ENCODE measurements at places on chromosomes 1 and 21.

DNA sequence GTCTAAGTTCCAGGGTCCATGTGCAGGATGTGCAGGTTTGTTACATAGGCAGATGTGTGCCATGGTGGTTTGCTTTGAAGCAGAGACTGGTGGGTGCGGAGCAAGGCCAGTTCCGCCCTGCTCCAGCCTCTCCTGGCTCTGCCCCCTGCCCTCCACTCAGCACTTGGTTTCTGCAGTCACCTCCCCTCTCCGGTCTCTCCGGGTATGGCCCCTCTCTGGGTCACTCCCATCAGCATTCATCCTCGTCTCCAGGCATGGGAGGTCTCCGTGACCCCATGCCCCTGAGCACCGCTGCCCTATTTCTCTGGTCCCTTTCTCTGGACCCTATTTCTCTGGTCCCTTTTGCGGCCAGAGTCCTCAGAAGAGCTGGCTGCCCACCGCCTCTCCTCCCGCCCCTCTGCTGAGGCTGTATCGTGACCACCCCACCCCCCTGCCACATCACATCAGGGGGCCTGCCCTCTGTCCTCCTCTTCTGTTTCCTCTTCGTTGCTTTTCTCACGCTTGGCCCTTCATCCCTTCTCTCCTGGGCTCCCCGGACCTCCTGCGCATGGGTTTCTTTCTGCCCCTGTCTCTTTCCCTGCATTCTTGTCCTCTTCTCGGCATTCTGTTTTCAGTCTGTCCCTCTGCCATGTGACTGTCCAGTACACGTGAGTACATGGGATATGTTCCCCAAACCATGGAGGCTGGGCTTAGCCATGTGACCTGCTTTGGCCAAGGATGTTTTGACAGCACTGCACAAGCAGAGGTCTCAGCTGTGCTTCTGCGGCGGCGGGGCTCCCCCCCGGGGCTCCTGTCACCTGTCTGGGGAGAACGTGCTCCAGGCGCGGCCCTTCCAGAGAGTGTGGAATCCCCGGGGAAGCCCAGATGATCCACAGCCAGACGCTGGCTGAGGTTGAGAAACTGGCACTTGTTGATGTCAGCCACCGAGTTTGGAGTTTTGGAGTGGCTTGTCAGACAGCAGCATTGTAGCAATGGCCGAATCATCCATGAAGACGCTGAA lies 54.4 kb upstream of the C1orf174 start:
- no peak for DNase-seq

DNA sequence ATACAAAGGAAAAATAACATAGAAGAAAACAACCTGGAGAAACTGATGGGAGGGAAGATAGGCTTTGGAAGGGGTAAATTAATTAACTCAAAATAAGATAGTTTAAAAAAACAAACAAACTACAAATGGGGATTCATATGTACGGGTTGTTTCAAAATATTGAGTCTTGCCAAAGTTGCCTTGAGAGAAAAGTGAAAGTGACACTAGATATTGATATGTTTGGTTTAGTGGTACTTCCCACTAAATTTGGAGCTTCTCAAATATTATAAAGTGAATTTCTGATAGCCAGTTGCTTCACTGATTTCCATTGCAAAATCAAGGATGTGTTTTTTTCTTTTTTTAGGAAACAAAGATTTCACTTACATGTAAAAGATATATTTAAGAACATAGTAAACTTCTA lies 149.5 kb upstream of the RUNX1 start:
- DNase-seq: no peak

- no peak for DNase-seq
Measured at GRCh38 chr1:201396861-201397464, 2.2 kb downstream of the LAD1 start.

GRCh38 chr1:221717485-221717853 lies 24.4 kb downstream of the DUSP10 start:
- DNase-seq: no peak

- no peak for DNase-seq
Measured at GRCh38 chr21:28587748-28588147, 404.9 kb downstream of the LTN1 start.

DNA sequence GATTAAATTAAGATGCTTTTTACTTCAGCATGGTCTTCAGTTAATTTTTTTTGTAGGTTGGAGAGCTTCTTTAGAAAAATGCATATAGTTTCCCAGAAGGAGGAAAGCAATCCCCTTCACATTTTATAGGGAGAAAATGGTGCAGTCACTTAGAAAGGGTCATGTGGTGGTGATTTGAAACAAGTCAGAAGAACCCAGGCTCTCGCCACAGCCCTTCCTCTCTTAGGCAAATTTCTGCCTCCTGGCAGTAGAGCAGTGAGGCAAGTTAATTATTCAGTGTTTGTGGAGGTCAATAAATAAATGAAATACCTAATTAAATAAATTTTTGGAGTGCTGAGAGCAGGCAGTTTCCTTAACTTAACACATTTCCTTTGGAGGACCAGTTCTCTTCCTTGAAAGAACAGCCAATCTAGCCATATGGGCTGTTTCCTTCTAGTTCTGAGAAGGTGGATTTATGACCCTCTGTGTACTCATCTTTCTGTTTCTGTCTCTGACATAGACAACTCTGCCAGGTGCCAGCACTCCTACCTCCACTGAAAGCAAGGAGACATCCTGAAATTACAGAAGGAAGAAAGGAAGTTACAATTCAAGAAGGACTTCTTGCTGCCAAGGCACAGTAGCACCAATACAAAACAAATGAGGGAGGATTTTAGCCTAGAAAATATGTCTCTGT lies 19.0 kb upstream of the POGZ start:
- no peak for DNase-seq

DNA sequence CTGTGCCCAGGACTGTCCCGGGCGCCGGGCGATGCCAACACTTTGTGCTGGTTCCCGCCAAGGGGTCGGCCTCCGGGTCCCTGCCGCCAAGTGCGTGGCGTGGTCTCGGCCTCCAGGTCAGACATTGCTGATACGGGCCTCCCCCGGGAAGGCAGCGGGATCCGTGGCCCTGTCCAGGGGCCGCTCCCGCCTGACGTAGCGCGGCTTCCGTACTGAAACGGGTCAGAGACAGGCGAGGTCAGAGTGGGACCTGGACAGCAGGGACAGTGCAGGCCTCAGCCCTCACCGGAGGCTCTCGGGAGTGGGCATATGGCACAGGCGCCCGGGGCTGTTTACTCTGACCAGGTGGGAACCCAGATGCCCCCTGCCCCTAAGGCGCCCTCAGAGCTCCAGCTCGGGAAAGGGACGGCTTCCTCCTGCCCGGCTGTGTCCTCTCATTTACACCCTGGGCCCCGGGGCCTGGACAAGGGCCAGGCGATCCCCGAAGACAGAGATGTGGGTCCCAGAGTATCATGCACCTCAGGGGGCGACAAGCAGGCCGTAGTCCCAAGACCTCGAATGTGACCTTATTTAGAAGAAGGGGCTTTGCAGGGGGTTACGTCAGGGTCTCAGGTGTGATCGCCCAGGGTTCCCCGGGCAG lies 8.8 kb upstream of the RNF223 start:
- DNase-seq: no peak

GRCh38 chr1:160375788-160376524 lies 9.1 kb downstream of the NHLH1 start:
- no peak for DNase-seq

GRCh38 chr1:170261669-170262068 lies 115.9 kb downstream of the NTMT2 start:
- no peak for DNase-seq

GRCh38 chr1:171935664-171936063 lies 94.4 kb downstream of the DNM3 start:
- DNase-seq: no peak

DNA sequence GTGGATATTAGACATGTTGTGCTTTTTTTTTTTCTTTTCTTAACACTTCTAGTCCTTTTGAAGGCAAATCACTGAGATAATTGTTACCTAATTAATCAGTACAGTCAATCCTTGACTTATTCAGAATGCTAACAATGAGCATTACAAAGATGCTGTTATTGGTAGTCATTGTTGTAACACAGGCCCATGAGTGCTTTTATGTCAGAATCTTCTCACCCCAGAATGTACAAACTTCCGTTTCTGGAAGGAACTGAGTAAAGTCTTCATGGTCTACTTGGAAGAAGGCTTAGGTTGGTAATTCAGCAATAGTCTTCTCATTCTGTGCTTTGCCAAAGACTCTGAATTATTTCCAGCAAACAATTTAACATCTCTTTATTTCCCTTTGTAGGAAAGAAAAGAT lies 3.1 kb downstream of the KCNK1 start:
- DNase-seq: no peak

DNA sequence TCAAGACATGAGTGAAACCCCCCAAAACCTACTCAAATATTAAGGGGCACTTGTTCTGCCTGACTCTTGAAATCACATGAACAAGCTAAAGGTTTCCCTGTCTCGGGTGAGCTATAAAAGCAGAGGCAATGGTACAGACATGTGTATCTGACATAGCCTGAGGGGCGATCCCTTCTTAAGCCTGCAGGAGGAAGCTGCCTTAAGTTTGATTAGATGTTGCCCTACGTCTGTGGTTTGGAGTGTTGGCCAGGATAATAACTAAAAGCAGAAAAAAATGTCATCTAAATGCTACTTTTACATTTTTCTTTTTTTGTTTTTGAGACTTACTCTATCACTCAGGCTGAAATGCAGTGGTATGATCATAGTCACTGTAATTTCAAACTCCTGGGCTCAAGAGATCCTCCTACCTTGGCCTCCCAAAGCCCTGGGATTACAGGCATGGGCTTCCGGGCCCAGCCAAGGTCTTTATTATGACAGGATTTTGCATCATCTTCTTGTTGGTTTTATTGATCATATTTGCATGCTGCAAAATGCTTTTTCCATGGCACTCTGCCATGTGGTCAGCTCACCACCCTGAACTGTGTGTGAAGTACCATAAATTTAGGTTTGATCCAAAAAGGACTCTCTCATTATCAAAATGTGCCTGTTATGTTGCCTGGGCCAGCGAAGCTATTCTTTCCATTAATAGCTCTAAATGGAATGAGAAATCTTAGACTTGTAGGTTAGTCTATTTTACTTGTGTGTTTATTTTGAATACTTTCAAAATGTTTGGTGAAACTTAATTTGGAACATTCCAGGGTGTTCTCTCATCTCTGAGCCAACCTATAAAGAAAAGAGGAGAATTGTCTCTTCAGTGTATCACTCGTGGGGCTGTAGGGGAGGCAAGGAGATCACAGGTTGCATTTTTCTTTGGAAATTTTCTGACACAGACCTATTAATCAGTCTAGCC lies 15.0 kb upstream of the HMGN1 start:
- no peak for DNase-seq

GRCh38 chr1:194223596-194223995 lies 1037.2 kb upstream of the B3GALT2 start:
- DNase-seq: no peak

DNA sequence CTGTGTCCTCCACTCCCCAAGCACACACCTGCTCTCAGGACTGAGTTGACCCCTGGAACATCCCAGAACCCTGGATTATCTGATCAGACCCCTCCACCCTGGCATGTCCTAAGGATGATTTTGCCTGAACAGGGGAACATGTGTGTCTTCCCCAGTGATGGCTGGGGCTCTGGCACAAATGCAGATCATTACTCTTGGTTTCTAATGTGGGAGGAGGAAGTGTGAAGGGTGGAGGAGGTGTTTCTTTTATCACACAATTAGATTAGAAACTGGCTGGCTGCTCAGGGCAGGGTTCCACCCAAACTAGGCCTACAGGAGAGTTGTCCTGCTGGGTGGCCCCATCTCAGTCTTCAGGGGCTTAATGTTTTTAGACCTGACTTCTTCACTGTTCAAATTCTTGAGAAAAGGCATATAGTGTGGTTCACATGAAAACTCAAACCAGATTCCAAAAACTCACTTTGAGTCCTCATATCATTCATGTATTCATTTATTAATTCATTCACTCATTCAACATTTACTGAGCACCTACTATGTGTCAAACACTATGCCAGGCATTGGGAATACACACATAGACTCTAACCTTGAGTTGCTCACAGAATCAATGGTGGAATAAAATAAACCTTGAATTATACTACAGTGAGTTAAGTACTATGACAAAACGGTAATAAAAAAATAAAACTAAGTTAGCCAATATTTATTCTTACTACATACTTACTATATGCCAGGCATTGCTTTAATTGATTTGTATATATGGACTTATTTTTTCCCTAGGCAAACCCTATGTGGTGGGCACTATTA lies 221.8 kb upstream of the JUN start:
- DNase-seq: no peak

GRCh38 chr1:193109619-193110018 lies 4.4 kb upstream of the GLRX2 start:
- DNase-seq: no peak

- DNase-seq: no peak
Measured at GRCh38 chr1:178358456-178358855, 138.3 kb downstream of the CLEC20A start.

- no peak for DNase-seq
Measured at GRCh38 chr21:45548711-45549491, 6.7 kb upstream of the SLC19A1 start.

DNA sequence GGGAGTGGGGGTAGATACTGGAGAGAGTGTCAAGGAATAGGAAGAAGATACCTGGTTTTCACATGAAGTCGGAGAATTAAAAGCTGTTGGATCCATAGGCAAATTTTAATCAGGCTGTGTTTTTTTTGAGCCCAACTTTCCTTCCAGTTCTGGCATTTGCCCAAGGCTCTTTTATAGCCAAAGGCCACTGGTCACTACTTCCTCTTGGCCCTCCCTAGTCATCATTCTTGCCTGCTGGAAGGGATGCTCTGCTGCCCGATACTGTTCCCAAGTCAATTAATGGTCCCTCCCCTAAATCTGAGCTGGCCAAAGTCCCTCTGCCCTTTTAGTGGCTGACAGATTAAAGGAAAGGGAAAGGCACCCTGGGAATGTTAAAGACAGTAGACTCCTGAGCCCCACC lies 102.8 kb upstream of the ZNF648 start:
- no peak for DNase-seq

DNA sequence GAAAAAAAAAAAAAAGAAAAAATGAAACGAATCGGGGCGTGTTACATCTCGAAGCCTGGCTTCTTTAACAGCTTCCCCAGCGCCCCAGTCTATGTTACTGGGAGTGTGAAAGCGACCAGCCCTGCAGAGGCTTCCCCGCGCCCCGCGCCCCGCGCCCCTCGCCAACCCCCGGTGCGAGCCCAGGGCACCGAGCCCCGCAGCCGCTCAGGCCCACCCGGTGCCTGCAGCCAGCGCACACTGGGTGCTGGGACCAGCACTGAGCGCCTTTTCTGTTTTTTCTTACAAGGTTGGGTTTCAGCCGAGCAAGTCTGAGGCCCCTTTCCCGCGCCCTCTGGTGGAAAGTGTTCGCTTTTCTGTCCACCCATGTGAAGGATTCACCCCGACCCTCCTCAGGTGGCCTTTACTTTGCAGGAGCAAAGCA lies 42.1 kb upstream of the ZNF496 start:
- DNase-seq: peak; percentile 9

DNA sequence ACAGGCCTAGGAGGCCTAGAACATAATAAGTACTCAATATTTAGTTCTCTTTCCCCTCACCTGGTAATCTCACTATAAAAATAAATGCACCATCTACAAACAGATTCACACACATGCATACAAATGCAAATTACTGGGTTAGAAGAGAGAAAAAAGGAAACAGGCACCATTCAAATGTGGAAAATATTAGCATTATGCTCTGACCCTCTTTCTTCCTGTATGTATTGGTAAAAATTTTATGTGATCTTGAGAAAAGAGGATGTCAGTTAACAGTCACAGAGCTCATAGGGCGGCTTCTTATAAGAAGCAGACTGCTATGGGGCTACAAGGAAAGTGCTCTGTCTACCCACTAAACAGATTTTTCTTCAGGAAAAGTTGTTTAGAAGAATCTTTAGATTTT lies 565.4 kb downstream of the LMO4 start:
- no peak for DNase-seq
